ENCODE measurements at places on chromosomes 3 and 15. TPM values are rescaled to one million over a fixed set of nuclear protein-coding genes. Genes with fewer than 3 reads are reported as not detected.

GRCh38 chr3:69762768-69763229, 23.5 kb downstream of the MITF start:
- no peak for DNase-seq

DNA sequence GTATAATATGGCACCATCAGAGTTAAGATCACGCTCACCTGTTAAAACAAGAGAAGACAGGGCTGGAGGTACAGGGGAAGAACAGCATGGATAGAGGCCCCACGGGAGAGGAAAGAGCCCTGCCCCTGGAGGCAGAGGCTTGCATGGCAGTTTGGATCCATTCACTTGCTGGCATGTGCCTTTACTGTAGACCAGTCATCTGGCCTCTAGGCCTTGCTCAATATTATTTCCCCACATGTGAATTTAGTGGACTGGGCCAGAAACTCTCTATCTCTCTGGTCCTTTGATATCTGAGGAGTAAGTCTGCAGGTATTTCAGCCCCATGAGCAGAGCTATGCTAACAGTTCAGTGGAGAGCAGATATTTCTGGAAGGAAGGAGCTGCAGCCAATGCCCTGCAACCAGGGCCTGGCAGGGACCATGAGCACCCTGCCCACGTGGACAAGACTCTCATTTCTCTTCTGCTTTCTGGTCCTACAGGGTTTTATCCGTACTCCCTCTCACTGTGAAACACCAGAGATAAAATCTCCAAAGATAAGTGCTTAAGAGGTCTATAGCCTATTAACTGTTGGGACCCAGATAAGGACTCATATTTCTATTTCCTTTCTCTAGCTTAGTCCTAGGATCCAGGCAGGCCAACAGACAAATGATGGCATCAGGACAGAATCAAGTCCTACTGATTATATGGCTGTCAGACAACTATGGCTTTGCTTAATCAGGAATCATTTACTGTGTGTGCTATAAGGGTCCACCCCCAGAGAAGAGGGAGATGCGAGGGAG, 65.0 kb downstream of the CLDN11 start:
- no peak for DNase-seq

Gene FBXW12
- polyA plus RNA-seq: 0.33 TPM

GRCh38 chr15:91308199-91308598, 208.1 kb downstream of the SV2B start:
- no peak for DNase-seq

Gene NT5DC2
- 303 TPM for polyA plus RNA-seq

DNA sequence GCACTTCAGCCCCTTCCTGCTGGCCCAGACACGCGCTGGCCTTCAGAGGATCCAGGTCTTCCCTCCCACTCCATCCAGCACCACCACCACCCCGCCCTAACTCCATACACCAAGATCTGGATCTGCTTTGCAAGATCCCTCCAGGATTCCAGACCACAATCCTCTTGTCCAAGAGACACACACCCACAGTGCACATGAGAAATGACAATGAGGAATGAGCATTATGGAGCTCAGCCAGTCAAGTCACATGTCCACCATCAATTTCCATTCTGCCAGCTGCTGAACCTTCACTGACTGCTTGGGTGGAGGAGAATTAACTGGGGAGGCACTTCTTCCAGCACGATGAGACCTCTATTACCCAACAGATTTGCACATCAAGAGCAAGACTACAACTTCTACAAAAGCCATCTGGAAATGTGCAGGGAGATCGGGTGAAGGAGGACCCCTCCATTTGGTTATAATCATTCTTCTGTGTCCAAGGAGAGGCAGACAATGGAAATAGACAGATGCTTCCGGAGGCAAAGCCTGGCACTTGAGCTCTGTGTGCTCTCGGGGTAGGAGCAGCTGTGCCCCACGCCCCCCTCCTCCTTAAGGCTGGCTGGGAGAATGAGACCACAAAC, 12.3 kb upstream of the SPATA12 start:
- DNase-seq: no peak

Gene FSIP1
- 0.82 TPM for polyA plus RNA-seq

GRCh38 chr3:182909318-182910040, 70.9 kb downstream of the DCUN1D1 start:
- no peak for DNase-seq

Gene PAQR5
- 6.9 TPM for polyA plus RNA-seq

Measured in left lung (tissue), 14 donors.